ENCODE measurements at places on chromosomes 12 and 14.

- DNase-seq, result no peak
Measured at GRCh38 chr12:105562199-105562971, 231.9 kb downstream of the C12orf75 start.

DNA sequence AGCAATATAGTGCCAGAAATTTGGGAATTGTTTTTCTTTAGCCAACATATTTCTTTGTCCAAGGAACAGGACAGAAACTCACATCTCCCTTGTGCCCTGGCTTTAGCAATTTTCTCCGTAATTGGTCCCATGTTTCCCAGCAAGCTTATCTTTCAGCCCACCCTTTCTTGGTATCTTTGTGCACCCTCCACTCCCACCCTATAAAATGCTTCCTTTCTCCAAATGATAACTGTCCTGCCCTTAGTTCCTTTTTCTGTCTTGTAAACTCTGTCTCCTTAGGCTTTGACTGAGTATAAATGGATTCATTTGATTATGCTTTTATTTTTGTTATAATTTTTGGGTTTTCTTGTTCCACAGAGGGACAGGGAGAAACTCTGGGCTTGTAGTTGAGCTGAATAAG lies 442.8 kb downstream of the ATP23 start:
- DNase-seq, result no peak

GRCh38 chr14:99519347-99519881 lies 38.2 kb downstream of the CCNK start:
- no peak for DNase-seq

DNA sequence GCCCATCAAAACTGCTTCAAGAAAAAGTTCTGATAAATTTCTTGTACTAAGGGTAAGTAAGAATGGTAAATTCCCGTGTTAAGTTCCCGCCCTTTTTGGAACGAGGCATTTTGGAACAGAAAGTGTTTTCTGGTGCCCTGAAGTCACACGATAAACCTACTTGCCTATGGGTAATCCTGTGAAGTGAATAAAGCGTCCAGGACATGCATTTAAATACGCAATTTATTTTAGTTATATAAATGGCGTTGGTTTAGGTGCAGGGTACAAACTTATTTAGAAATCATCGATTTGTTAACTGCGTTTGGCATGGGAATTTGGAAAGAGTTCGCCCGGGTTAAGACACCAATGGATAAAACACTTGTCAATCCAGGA lies 715 bp upstream of the RAP1B start:
- no peak for DNase-seq

- no peak for DNase-seq
Measured at GRCh38 chr12:128783129-128783574, 40.6 kb downstream of the SLC15A4 start.

GRCh38 chr12:112794721-112795486 lies 3.4 kb downstream of the RPH3A start:
- no peak for DNase-seq

DNA sequence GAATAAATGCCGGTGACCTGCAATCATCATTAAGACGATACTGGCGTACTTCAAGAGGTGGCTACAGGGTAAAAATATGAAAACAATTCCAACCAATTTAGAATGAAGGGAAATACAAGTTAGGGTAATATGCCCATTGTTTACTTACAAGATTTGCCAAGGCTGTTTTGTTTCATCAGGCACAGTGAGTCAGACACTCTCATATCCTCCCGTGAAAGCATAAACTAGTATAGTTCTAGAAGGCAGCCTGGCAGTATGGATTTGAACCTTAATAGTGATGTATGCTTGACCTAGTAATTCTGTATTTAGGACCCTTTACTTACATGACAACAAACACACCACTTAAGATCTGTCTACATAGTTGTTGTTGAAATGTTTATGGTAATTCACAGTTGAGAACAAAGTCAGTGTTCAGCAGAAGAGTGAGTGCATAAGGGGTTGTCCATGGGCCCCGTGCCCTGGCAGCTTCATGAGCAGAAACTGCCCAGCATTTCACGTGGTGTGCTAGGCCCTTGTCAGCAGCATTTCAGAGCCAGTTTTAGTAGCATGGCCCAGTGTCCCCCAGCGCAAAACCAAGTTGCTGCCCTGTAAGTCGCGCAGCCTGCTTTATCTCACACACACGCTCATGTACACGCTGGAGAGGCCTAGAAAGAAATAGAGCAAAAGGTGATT lies 80.8 kb downstream of the EP400 start:
- DNase-seq, result no peak

DNA sequence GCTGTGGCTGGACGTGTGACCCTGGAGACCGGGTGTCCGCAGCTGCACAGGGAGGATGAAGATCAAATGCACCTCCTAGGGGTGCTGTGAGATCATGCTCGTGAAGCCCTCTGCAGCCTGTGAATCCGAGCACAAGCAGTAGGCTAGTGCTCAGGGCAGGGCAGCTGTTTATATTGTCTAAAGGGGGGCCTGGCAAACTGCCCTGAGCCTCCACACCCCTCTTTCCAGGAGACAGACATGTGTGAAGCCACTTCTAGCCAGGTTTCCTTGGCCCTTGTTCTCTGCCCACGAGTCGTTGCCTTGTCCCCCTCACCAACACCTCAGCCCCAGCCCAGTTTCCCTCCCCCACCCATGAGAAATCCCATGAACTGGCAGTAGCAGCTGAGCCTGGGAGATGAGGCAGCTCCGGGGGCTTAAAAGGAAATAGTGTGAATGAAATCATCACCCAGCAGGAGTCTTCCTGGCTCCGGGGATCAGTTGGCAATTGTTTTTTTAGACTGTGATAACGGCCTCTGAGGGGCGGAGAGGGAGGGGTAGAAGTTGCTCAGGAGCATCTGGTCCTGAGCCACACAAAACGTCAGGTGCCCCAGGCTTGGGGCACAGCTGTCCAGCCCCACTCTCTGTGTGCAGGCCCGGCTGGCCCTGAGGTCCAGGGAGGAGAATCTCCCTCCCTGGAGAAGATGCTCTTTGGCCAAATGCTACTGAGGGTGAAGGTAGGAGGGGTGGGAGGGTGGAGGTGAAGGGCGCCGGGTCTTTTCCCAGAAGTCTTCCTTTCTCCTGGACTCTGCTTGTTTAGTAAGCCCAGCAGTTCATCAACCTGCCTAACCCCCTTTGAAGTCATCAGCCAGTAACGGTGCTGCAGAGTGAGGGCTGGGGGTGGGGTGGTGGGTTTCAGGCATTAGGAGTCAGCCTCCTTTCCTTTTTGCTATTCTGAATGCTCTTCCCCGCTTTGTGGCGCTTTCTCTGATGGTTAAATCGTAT lies 4.0 kb downstream of the FGF6 start:
- no peak for DNase-seq

DNA sequence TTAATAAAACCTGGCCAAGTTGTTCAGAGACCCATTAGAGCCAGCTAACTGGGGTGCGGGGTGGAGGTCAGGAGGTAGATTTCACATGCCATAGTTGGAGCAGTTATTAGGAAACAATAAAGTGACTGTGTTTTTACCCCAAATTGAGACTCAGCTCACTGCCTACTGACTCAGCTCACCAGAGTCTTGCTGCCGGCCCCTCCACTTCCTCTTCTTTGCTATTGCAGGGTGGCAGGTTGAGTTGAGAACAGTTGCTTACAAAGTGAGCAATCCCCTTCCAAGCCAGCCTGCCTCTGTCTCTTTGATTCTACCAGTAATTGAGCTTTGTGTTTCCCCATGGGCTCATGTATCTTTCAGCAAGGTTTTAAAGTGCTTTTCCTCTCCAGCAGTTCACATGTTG lies 12.9 kb downstream of the ST8SIA1 start:
- no peak for DNase-seq

- DNase-seq, result no peak
Measured at GRCh38 chr12:78018171-78018910, 187.6 kb downstream of the NAV3 start.

- no peak for DNase-seq
Measured at GRCh38 chr12:42343721-42344120, 17.8 kb downstream of the PPHLN1 start.

GRCh38 chr12:67669934-67670631 lies 21.5 kb downstream of the DYRK2 start:
- no peak for DNase-seq

DNA sequence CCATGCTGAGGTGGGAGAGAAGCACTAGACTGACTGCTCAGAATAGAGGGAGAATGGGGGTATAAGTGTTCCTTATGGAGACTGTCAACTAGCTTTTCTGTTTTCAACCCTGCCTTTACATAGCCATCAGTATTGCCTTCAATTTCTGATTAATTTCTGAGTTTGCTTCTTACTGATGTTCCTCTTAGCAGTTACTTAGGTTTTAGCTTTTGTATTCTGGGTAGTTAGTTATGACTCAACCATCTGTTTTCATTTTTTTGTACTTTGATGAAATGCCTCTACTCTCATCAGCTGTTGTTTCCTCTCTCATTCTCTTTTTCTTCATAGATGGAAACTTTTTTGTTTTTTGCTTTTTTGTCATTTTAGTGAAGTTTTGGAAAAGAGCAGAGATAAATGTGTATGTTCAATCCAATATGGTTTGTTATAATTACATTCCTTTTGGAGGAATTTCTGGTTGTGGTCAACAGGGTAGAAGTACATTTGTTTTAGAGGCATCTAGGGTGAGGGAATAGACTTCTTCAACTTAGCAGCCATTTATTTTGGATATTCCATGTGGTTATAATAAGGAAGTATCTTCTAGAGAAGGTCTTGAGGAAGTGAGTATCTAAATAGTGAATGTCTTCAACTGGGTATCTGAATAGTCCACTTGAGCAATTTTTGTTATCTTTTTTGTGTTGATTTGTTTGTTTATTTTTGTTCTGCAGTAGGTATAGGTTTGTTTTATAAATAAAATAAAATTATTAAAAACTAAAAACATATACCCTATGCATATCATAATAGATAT lies 29.6 kb downstream of the PMCH start:
- no peak for DNase-seq

- DNase-seq, result no peak
Measured at GRCh38 chr14:50225067-50225973, 6.1 kb downstream of the SOS2 start.

DNA sequence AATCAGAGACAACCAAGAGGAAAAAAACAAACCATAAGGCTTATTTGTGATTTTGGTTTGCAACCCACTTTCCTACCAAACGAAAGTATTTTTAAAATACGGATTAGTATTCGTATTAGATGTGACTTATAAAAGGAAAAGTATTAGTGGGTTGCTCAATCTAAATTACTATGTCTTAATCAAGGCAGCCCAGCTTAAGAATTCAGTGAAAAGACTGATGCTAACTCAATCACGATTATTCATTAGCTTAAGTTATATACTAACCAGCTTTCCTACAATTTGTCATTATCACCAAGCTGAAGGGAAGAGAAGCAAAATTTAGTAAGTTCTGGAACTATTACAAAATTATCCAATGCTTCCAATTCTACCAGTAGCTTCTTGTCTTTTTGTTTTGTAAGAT lies 62.7 kb downstream of the FERMT2 start:
- no peak for DNase-seq

All from CD8-positive, alpha-beta T cell (primary cell).